ENCODE measurements at places on chromosomes 11 and 22.

DNA sequence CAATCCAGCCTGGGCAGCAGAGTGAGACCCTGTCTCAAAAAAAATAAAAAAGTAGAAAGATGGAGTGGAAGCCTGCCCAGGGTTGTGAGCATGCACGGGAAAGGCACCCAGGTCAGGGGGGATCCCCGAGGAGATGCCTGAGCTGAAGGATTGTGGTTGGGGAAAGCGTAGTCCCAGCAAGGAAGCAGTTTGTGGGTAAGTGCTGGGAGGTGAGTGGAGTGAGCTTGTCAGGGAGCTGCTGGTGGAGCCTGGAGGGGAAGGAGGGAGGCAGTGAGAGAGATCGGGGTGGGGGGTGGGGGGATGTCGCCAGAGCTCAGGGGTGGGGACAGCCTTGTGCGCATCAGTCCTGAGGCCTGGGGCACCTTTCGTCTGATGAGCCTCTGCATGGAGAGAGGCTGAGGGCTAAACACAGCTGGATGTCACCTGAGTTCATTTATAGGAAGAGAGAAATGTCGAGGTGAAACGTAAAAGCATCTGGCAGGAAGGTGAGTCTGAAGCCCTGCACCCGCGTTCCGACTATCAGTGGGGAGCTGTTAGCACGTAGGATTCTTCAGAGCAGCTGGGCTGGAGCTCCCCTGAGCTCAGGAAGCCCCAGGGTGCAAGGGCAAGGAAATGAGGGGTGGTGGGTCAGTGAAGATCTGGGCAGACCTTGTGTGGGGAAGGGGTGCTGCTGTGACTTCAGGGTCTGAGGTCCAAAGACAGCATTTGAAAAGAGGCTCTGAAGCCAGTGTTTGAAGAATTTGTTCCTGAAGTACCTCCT lies 10.2 kb downstream of the TMEM121B start:
- no peak for DNase-seq

GRCh38 chr11:102780491-102780918 lies at the start of gene MMP10:
Gene MMP10, minus strand, starts transcription at chr11:102780628. Its CDS starts 37 bp downstream, at chr11:102780591.
- peak; percentile 67 for DNase-seq

DNA sequence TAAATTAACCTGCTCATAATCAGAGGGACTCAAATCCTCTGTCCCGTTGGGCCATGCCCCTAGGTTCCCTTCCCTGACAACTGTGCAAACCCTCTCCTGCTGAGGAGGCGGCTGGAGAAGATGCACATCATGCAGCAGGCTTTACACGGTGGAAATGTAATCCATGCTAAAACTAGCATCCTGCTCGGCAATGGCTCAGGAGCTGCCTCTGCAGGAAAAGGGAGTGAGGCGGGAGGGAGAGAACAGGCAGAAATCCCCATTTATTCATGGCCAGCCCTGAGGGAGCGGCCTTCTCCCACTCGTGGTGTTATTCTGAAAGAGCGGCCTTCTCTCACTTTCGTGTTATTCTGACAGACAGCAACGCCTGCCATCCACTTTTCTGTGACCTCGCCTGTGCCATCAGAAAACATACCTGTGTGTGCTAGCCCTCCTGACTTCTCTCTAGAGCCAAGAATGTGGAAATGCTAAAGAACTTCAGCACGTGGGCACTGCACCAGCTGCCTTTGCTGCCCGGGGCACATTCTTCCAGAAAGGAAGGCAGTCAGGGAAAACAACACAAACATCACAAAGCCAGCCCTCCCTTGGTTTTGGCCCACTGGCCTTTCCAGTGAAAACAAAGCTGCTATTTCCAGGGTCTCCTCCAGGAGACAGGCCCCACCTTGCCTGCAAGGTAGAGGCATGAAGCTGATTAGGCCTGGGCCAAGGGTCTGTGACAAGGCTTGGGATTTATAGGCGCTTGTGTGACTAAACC lies 62.9 kb upstream of the BID start:
- DNase-seq = no peak

DNA sequence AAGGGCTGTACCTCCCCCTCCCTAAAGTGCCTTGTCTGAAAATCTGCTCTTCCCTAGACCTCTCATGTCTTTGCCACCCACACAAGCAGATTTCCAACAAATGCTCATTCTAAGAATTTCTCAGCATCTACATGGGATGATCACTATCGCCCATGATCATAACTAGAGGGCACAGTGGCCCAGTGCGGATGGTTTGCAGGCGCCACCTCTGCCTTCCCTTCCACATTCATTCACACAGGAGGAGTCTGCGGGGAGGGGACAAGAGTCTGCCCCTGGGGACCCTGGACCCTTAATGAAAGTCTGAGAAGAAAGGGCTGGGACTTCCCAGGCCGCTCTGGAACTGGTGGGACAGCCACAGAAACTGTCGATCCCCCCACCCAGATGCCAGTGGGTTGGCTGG lies 28.9 kb downstream of the KCTD17 start:
- no peak for DNase-seq

- DNase-seq = peak; percentile 35
These were observed 157.7 kb downstream of the C11orf91 start for GRCh38 chr11:33542921-33543320.

- DNase-seq = no peak
These were observed 2.0 kb downstream of the DAGLA start for GRCh38 chr11:61682093-61682732.

DNA sequence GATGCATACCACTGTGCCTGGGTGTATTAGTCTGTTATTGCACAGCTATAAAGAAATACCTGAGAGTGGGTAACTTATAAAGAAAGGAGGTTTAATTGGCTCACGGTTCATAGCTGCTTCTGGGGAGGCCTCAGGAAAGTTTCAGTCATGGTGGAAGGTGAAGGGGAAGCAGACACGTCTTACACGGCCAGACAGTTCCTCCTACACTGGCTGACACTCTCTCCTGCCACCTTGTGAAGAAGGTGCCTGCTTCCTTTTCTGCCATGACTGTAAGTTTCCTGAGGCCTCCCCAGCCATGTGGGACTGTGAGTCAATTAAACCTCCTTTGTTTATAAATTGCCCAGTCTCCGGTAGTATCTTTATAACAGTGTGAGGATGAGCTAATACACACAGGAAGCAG lies 33.6 kb upstream of the CD81 start:
- no peak for DNase-seq

- DNase-seq = no peak
These were observed 85.5 kb downstream of the ENTHD1 start for GRCh38 chr22:39808081-39808480.

DNA sequence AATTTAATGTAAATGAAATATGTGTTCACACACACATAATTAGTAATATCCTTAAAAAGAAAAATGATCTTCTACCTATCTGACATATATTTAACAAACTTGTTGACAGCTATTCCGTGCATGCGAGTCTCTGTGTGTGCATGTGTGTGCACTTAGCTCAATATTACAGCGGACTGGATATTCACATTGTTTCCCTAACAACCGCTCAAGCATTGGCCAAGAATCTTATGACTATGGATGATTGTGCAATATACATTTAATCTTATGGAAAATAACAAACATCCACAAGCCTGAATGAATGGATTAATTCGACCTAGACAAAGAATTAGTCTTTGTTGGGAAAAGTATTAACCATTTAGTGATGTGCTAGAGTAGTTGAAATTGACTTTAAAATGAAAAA lies 1078.6 kb downstream of the LRRC4C start:
- no peak for DNase-seq

DNA sequence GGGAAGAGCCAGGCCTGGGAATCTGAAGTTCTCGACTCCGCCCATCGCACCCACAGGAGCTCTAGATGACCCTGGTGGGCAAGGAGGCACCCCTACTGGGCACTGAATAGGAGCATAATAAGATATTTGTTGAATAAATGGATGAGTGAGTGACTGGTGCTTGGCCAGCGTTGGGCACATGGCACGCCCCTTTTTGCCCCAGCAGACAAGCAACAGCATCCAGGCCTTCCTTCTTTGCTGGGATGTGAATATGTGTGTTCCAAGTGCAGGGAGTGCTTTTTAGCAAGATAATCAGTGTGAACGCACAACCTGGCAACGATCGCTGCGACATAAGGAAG lies 443 bp upstream of the CELF1 start:
- DNase-seq = no peak

DNA sequence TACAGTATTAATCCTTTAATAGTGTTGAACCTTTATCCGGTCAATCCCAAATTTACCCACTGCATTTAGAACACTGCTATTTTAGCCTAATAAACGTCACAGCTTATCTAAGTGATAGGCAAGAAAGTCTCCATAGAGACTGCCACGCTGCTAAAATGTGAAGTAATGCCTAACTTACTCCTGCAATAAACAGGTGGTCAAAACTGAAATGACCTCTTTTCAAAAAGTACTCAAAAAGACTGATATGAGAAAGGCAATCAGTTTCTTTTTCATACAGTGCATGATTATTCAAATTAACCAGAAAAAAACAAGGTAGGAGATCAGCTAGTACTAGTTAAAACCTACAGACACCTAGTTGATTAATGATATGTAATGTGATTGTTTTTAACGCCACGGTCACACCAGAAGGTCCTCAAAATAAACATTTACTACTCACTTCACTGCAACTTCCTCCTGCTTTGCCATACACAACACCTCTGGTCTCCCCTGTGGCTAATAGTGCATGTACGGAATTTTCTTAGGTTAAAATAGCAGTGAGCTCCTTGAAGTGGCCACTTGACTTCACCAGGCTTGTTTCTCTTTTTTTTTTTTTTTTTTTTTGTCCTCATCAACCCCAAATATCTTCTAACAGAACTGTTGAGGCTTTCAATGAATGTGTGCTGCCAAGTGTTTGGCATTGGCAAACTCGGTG lies 8.8 kb downstream of the ATP5MG start:
- DNase-seq = no peak

DNA sequence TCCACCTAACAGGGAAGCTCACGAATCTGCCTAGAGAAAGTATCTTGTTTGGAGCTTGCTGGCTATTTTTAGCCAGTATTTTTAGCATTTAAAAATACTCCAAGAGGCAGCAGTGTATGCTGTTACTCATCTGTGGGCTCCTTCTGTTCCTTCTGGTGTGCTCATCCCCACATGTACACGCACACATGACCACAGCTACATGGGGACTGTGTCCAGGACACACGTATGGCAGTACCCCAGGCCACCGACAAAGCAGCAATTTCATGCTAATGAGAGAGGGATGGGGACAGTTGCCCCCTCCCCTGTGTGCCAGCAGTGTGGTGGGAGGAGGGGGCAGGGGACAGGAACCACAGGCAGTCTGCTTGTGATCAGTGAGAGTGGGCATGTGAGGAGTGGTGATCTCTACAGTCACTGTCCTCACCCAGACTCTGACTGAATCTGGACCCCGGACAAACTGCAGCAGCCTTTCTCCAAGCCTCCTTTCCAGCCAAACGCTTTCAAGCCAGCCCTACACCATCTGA lies 16.4 kb downstream of the USP2 start:
- DNase-seq = no peak

- DNase-seq = peak; percentile 20
These were observed 86.8 kb downstream of the NECTIN1 start for GRCh38 chr11:119641983-119642745.

- DNase-seq = no peak
These were observed 11.0 kb upstream of the MED17 start for GRCh38 chr11:93773045-93773477.

DNA sequence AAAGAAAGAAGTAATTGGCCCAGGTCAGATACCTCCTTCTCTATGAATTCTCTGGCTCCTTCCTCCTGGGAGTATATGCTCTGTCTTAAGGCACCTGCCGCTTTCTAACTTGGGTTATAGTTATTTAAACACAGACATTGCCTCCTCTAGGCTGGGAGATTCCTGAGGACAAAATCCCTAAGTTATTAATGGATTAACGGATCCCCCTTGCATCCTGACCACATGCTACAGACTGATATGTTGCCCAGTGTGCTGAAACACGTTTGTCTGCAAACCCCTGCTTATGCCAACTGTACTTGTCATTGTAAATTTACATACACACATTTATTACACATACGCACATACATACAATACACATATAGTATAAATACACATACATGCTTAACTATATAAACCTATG lies 35.3 kb downstream of the PACSIN2 start:
- no peak for DNase-seq

DNA sequence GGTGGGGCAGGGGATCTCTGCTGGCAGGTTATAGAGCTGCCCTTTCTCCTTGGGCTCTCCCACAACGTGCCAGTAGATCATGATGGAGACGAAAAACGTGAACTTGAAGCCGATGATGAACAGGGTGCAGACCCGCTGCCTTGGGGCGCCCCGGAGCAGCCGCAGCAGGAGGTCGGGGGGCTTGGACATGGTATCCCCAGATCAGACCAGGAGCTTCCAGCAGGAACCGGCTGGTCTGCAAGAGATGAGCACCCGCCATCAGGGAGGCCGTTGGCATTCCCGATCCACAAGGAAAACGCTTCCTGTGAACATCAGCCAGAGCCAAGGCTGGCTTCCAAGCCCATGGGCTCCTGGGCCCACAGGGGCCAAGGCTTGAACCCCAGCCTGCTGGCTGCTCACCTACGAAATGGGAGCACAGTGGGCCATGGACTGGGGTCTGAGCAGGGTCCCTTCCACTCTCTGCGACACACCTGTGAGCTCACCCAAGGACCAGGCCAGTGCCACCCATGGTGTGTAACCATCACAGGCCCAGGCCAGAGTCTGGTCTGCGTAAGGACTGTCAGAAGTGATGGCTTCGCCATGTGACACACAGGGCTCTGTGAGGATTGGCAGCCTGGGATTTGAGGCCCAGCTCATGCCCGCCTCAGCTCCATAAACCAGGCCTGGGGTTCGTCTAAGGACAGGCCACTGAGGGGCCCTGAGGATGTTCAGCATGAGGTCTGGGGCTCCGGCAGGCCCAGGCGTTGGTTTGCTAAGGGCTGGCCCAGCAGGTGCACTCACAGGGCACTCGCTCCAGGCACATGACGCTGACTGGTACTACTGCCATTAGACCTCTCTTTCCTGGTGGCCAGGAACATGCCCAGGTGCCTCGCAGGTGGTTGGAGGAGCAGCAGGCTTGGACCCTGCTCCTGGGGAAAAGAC lies 26.6 kb downstream of the A4GALT start:
- DNase-seq = no peak

DNA sequence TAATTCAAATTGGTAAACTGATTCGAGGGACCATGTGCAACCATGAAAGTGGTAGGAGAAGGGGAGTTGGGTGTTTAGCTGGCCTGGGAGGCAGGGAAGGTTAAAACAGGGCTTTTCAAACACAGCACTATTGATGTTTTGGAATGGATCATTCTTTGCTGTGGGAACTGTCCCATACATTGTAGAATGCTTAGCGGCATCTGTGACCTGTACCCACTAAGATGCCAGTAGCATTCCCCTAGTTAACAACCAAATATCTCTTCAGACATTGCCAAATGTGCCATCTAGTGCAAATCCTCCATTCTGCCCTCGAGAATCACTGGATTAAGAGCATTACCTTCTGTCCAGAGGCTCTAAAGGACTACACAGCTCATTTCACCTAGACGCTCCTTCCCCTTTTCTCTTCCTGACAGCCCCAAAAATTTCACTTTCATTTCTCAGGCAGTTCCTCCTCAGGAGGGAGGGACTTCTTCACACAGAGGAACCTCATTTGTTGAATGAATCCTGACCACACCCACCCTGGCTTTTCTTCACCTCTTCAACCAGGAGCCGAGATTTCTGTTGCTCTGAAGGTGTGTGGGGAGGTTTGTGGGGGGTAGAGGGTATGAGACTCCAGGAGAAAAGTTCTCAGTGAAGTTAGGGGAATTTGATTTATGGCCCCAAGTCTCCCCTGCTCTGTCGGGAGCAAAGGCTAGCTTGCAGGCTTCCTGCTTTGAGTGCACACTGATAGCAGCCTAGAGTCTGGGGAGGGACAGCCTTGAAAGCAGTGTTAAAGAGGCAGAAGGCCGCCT lies at the start of gene TRIM34:
Gene TRIM34 (plus strand): TSS at position 513 of the 791 bp plus-strand sequence. CDS start 7,331 bp downstream, outside the sequence.
- DNase-seq = no peak

Measured in NCI-H345 (cell line).